Activated CD4-positive, alpha-beta T cell treated with anti-CD3 and anti-CD28 coated beads, Interleukin-2, amount 10 ng/mL, durations not matched to agents 7 days and 5 days (primary cell): ENCODE measurements at places on chromosomes 5 and 9.
A peak's percentile ranks its signal among the peaks of the same experiment; 100 is the strongest.

DNA sequence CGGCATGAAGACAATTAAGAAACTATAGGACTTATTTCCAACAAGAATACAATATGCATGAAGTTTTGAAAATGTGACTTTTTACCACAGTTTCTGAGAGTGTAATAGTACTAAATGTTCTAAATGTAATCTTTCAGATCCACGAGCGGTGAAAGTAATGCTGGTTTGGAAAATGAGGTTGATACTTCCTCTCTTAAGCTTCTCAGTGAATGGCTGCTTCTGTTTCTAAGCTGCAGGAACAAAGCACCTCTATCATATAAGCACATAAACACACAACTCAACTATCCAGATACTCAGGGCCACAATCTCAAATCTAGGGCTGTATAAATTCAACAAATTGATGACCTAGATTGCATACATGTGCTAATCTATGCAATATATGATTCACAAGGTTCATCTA lies 78.3 kb downstream of the LIFR start:
- DNase-seq: no peak

- peak; percentile 64 for DNase-seq
Observed at GRCh38 chr5:163408311-163408923, 29.0 kb upstream of the CCNG1 start.

GRCh38 chr5:78268356-78268755 lies 26.1 kb downstream of the AP3B1 start:
- no peak for DNase-seq

DNA sequence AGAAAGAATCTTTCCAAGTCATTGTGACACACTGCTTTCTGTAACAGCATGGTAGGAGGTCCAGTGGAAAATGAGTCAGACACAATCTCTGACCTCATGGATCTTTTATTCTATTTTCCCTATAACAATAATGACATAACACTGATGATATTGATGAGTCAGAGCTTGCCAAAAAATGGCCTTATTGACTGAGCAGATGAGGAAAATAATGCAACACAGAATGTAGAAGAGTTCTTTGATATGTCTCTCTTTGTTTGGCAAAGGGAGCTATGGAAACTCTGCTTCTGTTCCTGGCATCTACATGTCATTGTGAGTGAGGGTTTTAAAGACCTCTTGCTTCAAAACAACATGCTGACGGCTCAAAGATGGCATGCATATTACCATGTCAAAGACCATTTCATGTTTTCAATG lies 443.1 kb upstream of the ZNF608 start:
- no peak for DNase-seq

DNA sequence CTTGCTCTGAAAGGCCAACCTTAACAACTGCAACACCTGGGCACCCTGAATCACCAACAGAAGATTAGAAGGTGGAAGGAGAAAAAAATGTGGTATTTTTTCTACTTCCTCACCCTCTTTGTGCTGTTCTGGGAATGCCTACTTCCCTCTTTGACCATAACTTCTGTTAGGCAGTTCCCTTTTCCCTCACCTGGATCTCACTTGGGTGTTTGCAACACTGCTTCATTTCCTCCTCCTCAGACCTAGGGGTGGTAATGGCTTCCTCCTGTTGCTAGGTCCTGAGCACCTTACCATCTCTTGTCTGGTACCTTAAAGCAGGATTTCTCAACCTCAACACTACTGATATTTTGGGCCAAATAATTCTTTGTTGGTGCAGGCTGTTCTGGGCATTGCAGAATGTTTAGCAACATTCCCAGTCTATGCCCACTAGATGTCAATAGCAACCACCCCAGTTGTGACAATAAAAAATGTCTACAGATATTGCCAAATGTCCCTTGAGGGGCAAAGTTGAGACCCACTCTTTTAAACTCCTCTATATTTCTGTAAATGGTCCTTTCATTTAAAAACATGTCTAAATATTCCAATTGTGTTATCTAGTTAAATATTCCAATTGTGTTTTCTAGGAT lies 300.0 kb upstream of the VLDLR start:
- DNase-seq: no peak

GRCh38 chr9:10396615-10397014 lies 216.2 kb downstream of the PTPRD start:
- DNase-seq: no peak

DNA sequence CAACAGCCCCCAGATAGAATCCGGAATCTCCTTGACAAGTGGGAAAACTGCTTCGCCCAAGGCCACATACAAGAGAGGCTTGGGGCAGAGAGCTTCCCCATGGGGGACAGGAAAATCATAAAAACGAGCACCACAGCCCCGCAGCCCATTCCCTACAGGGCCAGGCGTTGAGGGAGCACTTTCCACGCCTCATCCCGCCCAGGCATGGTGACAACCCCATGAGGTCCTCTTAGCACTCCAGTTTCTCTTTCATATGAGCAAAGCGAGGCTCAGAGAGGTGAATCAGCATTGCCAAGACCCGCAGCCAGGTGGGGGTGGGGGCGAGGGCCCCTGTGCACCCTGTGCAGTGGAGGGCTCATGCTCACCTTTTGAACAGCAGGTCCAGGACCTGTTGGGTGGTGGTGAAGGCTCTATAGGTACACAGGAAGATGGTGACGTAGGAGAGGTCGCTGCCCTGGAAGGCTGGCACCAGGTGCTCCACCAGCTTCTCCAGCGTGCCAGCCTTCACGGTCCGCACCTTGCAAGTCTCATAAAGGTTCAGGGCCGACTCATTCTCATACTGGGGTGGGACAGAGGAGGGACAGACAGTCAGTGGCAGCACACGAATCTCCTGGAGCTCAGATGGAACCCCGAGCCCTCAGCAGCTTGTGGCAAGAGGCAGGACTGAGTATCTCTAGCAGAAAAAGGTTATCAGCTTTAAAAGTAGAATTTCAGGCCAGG lies 10.9 kb downstream of the RALGDS start:
- no peak for DNase-seq

GRCh38 chr5:90326995-90327394 lies 82.6 kb downstream of the CETN3 start:
- no peak for DNase-seq

DNA sequence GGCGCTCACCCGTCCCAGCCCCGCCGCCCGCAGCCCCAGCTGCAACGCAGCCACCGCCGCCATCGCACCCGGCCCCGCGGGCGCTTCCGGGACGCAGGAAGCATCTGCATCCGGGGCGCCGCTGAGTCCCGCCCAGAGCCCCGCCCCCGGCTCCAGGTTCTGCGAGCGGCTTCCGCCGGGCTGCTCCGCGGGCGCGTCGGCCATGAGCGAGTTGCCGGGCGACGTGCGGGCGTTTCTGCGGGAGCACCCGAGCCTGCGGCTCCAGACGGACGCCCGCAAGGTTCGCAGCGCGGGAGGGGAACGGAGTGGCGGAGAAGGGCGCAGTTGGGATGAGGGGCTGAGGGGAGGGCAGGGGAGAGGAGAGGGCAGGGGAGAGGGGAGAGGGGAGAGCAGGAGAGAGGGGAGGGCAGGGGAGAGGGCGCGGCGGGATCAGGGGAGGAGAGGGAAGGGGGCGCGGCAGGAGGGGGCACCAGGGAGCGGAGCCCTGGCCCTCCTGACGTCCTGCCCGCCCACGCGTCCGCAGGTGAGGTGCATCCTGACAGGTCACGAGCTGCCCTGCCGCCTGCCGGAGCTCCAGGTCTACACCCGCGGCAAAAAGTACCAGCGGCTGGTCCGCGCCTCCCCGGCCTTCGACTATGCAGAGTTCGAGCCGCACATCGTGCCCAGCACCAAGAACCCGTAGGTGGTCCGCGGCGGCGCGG lies at the start of the genes SURF1 and SURF2:
Gene SURF1 (minus strand): TSS at position 97 of the 701 bp plus-strand sequence. CDS start 34 bp downstream, at position 63.
Gene SURF2 (plus strand): TSS at position 160 of the 701 bp plus-strand sequence. CDS start 43 bp downstream, at position 203.
- peak; percentile 92 for DNase-seq

DNA sequence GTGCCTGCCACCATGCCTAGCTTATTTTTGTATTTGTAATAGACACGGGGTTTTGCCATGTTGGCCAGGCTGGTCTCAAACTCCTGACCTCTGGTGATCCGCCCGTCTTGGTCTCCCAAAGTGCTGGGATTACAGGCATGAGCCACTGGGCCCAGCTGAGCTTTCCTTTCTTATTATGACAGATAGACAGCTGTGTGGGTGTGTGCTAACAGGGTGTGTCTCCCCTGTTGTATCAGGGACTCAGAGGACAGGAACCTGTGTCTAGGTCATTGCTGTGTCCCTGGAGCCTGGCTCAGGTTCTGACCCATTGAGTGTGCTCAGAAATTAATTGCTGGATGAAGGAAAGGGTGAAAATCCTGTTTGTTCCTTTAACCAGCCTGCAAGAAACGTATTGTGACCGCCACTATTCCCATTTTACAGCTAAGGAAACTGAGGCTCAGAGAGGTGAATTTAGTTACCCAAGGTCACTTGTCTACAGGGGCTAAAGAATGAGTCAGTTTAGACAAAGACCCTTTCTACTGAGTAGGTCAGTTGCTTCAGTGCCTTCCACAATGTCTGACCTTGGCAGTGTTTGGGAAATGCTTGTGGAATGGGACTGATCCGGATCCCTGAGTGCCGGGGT lies 16.8 kb downstream of the NCS1 start:
- DNase-seq: no peak

GRCh38 chr9:97411789-97412625 lies at the start of gene TDRD7:
TDRD7 (plus strand) TSS chr9:97412096; CDS start chr9:97428466, 16,370 bp downstream.
- peak; percentile 87 for DNase-seq

GRCh38 chr9:89757776-89758528 lies 153.1 kb downstream of the GADD45G start:
- no peak for DNase-seq

DNA sequence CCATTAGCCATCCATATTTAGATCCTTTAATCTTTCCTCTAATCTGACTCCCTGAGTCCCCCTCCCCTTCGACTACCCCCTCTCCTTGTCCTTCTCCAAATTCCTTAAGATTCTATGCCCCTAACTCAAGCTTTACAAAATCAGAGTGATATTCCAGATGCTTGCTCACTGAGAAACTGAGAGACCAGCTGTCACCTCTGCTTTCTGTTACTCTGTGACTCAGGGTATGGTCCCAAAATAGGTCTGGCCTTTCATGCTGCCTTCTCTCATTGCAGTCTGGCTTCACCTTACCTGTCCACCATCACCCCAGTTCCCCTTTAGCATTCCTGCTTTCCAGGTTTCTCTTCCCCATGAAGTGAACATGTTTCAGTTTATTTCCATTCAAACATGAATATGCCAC lies 383.3 kb upstream of the SLC30A5 start:
- DNase-seq: no peak

- DNase-seq: no peak
Observed at GRCh38 chr5:113232221-113232620, 202.6 kb downstream of the TSSK1B start.

DNA sequence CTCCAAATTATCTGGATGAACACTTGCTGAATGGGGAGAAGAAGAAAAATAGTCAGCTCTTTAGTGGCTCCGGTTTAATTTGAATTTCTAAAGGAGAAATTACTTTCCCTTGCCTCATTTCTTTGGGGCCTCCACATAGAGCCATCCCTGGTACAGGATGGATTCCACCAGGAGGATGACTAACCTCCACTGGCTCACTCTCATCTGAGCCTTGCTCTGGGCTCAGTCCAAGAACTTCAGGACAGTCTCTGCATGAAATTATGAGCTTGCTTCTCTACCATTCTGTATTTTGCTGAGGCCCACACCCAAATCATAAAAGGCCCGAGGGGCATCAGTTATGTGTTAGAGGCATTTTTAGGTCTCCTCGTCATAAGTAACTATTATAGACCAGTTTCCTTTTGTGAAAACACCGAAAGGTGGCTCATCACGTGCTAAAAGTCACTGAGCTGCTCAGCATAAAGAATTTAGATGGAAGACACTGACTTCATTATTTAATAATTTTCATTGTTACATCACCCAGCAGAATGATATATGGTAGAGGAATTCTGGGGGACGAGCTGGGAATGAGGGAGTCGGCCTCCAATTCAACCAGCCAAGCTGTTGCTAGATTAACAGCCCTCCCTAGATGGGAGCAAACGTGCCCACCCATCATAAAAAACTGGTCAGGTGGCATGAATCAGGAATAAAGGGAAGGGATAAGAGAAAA lies 222.1 kb downstream of the TARS1 start:
- no peak for DNase-seq

DNA sequence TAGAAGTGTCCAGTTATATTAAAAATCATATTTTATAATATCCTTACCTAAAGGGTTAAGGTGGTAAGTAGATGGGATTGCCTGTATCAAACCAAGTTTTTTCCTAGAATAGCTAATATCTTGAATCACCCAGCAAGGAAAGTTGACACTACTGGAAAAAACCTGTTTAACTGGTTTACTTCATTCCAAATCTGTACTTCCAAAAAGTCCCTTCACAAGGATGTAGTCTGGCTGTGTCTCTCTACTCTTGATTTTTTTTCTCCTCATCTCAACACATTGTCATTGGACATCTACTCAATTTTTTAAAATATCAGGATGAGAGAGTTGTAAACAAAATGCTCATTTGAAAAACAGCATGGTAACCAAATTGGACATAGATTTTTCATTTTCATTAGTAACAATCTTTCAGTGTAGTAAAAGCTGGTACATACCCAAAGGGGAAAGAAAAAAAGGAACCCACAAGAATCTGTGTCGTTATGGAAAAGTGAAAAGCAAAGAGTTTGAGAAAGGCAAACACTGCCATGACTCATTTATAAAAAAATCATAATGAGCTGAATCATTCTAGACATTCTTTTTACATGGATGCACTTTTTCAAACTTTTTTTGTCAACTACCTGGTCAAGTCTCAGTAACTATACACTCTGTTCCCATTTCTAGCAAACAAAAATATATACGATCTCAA lies 173.5 kb downstream of the GLIS3 start:
- no peak for DNase-seq

DNA sequence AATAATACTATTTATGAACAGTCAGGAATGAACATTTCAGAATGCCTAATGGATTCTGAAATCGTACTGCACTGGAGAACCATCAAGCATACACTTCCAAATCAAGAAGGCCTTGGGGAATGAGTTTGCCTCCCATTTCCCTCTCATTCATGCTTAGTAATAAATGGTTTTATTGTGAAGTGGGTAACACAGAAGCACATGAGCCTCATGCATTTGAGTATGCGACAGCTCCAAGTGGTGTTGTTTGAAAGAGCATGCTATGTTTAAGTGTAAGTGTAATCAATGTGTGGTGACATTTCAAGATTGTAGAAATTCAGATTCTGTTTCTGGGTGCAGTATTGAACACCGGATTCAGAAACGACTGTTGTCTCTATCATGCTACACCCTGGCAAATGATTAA lies 60.0 kb downstream of the SGCD start:
- DNase-seq: no peak

DNA sequence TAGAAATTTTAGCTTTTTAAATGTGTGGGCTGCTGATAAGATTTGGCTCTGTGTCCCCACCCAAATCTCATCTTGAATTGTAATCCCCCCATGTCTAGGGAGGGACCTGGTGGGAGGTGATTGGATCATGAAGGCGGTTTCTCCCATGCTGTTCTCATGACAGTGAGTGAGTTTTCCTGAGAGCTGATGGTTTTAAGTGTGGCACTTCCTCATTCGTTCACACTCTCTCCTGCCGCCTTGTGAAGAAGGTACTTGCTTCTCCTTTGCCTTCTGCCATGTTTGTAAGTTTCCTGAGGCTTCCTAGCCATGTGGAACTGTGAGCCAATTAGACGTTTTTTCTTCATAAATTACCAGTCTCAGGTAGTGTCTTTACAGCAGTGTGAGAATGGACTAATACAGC lies 127.8 kb upstream of the MVB12B start:
- no peak for DNase-seq

GRCh38 chr5:178232920-178233429 lies 373 bp upstream of the PHYKPL start:
- DNase-seq: no peak
